ENCODE measurements at places on chromosomes 5 and 9.

DNA sequence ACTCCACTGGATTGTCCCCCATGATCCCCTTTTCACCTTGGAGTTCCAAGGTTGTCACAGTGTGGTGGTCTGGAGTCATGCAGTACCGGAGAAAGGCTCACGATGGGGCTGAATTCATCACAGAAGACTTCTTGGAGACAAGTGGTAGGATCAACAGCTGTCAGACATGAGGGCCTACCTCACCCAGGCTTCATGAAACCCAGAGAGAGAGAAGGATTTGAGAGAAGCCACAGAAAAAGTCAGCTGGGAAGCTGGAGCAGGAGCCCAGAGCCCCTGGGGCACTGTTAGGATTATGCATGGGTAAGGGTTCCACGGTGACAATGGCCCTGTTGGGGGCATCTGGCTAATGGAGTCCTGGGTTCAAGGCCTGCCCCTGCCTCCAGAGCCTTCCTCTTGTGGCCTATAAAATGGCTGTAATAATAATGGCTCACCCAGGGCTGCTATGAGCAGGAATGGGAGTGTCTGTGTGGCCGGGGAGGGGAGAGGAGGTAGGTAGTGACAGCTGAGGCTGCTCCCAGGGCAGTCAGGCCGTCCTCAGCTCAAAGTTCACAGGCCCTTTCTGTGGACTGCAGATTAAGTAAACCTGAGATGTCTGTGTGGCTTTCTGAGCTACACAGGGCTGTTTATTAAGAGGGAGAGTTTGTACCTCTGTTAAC is 910 bp downstream of the TRIM14 start:
- DNase-seq = no peak

DNA sequence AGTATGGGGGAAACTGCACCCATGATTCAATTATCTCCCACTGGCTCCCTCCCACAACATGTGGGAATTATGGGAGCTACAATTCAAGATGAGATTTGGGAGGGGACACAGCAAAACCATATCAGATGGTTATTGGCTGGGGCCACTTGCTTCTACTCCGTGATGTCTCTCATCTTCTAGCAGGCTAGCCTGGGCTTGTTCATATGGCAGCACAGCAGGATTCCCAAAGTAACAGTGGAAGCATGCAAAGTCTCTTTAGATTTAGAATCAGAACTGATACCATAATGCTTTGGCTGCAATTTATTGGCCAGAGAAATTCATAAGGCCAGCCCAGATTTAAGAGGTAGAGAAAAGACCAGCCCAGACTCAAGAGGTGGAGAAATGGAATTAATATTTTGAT is 126.2 kb downstream of the PTTG1 start:
- no peak for DNase-seq

DNA sequence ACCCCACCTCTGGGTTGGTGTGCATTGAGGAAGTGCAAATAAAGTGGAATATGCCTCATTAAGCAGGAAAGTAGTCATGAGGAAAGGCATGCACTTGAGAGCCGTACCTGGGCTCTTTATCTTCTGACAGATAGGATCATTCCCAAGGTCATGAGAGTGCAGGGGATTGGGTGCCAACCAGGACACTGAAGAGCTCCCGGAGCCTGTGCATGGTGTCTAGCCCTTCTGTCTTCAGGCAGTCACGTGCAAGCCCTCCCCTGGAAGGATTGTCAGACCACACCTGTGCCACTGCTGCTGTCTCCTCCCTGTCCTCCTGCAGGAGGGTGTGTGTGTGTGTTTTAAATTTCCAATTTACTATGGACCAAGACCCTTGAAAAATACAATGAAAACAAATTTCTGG is 69.6 kb downstream of the PDE8B start:
- no peak for DNase-seq

DNA sequence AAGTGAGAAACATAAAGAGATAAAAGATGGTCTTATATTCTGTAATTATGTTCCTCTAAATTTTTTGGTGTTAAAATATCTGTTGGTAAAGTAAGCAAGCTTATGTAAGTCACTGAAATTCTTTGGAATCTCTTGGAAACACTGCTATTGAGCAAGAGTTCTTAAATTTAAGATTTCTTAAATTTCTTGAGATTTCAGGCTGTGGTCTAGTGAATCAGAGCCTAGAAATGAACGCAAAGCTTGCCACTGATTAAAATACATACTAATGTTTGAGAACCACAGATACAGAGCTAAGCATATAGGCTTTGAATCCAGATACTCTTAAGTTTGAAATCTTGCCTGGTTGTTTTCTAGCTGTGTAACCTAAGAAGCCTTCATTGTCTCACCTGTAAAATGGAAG is 133.4 kb downstream of the TRPM3 start:
- DNase-seq = no peak

DNA sequence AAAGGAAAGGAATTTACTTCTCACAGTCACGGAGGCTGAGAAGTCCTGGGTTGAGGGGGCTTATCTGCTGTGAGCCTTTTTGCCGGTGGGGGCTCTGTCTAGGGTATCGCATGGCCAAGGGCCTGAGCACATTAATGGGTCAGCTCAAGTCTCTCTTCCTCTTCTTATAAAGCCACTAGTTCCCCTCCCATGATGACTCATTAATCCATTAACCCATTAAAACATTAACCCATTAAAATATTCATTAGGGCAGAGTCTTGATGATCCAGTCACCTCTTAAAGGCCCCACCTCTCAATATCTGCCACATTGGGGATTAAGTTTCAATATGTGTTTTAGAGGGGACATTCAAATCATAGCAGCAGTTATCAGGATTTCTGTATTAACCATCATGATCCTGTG is 406.3 kb downstream of the SPOCK1 start:
- DNase-seq = no peak

DNA sequence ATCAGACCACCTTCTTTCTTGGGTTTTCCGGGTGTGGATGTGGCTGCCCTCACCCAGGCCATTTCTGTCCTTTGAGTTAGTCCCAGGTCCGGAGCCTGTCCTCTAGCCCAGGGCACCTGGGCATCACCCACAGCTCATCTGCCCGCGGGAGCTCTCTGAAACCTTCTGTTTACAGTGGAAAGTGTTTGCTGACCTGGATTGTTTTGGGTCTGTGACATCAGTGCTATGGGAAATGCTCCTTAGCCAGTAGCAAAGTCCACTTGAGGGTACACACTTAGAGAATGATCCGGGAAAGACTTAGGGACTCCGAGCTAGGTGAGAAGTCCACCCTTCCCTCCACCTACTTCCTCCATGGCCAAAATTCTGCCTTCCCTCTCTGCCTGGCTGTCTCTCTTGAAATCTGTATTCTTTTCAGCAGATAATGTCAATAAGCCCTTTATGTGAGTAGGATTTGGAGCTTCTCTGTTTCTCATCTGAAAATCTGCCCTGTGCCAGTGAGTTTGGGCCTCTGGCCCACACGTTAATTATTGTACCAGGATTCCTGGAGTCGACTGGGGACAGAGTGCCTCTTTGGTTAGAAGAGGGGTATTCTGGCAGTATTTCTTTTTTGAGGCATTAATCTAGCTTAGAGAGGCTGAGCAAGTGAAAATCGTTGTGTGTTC is 19.9 kb downstream of the ABLIM3 start:
- no peak for DNase-seq

GRCh38 chr9:101477214-101477613 is 41.6 kb upstream of the ALDOB start:
- no peak for DNase-seq

- no peak for DNase-seq
Observed at GRCh38 chr5:178551059-178551458, 39.1 kb downstream of the COL23A1 start.

GRCh38 chr9:79809316-79809876 is 237.6 kb downstream of the TLE4 start:
- no peak for DNase-seq
